ENCODE measurements at places on chromosomes 16 and 17. TPM values are rescaled to one million over a fixed set of nuclear protein-coding genes. Genes with fewer than 3 reads are reported as not detected.

The CPSF4L gene
- not detected for total RNA-seq

DNA sequence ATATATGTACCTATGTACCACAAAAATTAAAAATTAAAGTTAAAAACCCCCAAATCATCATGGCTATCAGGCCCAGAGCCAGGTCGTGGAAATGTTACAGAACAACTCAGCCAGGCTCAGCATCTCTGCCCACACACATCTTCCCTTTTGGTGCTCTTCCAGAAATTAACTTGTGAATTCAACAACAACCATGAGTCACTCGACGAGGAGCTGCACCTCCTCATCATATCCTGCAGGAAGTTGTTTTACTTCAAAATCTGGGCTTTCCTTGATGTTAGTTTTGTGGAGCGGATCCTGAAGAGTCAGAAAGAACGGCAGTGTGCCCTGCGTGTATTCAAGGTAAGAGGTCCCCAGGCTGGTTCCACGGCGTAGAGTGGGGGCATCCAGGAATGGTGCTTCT is 10.6 kb downstream of the FBXO39 start:
- no peak for DNase-seq

DNA sequence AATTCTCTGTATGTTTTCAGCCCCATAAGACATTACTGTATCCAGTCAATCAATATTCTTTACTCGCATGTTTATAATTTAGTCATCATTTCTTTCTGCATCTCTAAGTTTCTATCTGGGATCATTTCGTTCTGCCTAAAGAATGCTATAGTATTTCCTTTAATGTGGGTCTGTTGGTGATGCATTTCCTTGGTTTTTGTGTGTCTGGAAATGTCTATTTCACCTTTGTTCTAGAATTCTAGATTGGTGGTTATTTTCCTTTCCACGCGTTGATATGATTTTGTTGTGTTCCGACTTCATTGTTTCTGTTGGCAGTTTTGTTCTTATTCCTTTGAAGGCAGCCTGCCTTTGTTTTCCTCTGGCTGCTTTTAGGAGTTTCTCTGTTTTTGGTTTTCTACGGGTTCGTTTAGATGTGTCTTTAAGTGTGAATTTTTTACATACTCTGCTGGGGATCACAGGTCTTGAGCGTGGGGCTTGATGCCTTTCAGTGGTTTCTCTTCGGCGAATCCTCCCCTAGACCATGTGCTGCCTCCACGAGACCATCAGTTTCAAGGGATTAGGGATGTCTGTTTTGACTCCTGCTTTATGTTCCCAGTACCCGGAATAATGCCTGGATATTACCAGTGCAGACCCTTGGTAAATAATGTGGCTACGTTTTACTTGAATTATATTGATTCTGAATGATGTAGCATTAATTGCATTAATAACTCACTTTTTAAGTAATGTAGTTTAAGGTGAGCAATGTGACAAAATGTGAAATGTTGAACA is 23.5 kb downstream of the POLR3E start:
- no peak for DNase-seq

GRCh38 chr16:20673882-20674683 is 23.4 kb downstream of the ACSM1 start:
- DNase-seq = no peak

- DNase-seq = peak; percentile 27
Observed at GRCh38 chr16:88634994-88635670, 3.2 kb upstream of the IL17C start.

DNA sequence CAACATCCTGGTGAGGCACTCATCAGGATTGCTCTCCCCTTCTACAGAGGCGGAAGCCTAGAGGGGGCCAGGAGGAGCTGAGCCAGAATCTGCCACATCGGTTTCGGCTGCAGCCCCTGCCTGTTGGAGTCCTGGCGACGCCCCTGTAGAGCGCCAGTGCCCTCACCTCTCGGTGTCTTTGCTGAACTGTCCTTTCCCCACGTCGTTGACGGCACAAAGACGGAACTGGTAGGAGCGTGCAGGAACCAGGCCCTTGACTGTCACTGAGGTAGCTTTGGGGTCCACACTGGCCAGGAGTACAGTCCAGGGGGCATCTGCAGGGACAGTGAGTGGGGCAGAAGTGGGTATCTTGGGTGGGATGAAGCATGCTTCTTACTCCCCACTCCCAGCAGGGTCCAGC is 110.3 kb upstream of the CDC42EP4 start:
- no peak for DNase-seq

GRCh38 chr16:31696968-31697743 is 169.5 kb downstream of the AHSP start:
- DNase-seq = peak; percentile 36

DNA sequence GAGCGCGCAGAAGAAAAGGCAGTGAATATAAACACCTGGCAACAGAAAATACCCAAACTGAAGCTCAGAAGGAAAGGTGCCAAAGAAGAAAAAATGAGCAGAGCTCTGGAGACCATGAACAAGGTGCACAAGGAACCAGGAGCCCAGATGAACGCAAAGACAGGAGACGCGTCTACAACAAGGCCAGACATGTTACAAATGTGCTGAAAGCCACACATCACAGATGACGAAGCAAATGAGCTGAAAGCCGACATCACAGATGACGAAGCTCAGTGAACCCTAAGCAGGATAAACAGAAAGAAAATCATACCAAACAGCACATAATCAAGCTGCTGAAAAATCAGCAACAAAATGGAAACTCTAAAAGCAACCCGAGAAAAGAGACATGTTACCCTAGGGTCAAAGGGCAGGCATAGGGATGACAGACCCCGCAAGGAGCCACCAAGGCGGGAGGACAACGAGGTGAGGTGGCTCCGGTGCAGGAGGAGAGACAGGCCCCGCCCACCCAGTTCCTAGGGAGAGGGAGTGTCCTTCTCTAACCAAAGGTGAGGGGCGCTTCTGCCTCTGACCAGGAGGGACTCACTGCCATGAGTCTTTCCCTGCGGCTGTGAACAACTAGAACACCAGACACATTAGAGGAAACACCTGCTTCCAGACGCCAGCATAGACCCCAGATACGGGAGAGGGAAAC is 39.1 kb downstream of the CCDC57 start:
- DNase-seq = no peak

DNA sequence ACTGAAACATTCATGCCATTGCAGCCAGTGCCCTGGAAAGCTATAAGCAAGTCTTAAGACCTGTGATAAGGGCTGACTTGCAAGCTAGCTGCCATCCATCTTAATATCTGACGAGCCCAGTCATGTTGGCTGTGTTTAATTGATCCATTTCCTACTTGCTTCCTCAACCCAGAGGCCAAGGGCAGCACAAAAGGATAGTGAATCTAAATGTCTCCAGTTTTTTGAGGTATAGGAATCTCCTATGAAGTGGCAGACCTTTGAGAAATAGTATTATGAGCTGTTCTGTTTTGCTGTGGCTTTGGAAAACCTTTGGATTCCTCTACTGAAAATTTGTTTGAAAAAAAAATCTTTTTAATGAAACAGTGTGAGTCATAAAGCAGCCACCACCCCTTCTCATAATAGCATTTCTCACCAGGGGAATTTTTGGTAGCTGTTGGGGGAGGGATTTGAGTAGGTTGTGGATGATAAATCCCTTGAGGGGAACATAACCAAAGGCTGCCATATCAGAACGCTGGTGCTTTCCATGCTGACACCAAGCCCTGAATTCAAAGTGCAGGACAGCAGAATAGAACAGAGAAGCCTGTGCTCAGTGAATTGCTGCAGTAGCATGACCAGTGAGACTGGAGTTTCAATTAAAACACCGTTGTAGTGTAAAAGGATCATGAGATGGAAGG is 12.9 kb downstream of the ZNRF1 start:
- DNase-seq = peak; percentile 58
